ENCODE measurements at places on chromosomes 13 and 19.
A peak's percentile ranks its signal among the peaks of the same experiment; 100 is the strongest.

DNA sequence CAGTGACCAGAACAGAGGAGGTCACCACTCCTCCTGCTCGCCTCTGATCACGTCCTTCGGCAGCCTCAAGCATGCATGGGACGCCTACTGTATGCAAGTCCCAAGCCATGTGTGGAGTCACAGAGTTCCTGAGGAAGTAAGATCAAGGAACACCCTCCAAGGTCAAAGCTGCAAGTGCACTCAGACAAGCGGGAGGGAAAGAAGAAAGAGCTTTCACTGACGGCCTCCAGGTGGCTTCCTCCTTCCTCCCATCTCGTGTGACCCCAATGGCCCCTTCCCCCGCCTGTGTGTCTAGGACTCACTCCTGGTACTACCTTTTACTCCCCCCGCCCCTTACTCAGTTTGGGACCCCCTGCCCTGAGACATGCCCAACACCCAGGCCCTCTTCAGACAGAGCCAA, 6.1 kb downstream of the HAUS8 start:
- DNase-seq, result no peak

DNA sequence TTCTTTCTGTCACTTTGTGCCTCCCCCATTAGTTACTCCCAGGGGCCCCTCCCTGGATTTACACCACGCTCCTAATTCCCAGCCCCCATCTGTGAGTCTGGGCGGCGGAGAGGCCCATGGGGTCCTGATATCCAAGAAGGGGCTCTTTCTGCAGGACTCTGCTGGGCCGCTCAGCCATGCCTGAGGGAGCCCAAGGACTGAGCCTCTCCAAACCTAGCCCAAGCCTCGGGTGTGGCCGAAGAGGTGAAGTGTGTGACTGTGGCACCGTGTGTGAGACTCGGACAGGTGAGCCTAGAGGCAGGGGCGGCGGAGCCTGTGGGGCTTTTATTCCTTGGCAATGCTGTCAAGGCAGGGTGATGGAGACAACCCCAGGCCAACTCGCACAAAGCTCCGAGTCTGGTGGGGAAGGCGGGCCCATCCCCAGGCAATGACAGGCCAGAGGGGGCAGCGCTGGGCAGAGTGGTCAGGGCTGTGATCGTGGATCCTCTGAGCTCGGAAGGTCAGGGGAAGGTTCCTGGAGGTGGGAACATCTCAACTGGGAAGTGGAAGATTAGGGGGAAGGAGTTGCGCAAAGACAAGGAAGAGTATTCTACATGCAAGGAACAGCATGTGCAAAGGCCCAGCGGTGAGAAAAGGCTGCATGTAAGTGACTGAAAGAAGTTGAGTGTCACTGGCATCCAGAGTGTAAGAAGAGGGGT, 1.6 kb downstream of the PLEKHG2 start:
- DNase-seq, result no peak

GRCh38 chr19:33441828-33442227, 68.3 kb downstream of the CEBPG start:
- DNase-seq, result no peak

DNA sequence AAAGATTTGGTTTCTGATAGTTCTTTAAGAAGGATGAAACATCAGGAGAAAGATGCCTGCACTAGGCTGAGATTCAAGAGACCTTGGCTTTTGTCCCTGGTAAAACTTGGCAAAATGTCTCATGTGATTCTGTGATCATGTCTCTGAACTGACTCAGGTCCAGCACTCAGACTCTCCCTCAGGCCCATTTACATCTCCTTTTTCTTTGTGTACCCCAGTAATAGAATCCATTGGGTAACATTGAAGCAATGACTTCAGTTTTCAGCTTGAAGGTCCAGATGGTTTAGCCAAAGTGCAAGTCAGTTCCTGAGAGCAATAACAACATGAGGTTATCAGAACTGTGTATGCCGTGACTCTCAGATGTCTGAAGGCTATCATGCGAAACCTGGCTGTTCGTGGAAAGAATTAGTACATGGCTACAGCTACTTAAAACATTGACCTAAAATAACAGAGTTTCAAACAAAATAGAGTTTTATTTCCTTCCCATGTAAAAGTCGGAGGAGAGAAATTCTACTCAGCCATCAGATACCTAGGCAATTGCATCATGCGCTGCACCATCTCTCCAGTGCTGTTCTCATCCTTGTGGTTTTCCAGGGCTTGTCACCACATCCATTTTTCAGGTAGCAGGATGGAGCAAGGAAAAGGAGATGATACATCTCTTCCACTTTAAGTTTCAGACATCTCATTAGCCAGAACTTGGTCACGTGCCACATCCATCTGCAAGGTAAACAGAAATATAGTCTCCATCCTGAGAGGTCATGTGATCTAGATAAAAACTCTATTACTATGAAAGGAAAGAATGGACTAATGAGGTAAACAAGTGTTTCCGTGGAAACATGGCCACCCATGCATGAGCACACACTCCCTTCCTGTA, 117.3 kb downstream of the POSTN start:
- DNase-seq, result peak; percentile 75

DNA sequence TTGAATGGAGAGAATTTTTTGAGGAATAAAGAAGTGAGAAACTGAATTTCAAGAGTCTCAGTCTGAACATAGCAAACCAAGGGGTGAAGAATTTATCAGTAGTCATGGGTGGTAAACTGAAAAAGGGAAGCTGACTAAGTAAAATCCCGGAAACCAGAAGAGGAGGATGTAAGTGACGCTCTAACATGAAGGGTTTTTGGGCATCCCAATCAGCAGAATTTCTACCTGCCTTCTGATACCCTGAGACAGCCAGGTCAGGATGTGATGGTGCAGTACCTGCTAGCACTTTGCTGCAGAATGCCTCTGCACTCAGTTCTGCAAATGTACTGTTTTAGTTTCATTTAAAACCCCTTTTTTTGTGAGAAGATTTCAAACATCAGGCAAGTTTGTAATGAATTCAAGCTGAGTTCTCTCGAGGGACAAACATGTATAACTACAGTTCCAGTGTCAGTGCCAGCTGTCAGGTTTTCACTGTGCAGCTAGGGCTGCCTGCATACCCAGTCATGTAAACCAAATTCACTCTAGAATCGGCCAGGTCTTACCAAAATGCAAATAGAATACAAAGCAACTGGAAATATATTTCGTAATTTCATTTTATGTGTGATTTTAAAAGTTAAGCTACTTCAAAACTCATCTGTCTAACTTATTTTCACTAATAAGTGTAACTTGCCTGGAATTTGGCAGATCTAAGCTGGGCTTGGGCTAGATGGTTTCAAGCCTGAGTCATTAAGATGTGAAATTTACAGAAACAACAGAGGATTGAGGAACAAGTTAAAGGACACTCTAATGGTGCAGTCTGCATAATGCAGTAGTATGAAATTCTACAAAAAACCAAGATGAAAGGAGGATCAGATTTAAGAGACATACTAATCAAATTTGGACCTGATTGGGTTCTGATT, 13.8 kb downstream of the METTL21C start:
- DNase-seq, result no peak

- DNase-seq, result no peak
These were observed 1.3 kb downstream of the ICAM5 start for GRCh38 chr19:10290876-10291553.

DNA sequence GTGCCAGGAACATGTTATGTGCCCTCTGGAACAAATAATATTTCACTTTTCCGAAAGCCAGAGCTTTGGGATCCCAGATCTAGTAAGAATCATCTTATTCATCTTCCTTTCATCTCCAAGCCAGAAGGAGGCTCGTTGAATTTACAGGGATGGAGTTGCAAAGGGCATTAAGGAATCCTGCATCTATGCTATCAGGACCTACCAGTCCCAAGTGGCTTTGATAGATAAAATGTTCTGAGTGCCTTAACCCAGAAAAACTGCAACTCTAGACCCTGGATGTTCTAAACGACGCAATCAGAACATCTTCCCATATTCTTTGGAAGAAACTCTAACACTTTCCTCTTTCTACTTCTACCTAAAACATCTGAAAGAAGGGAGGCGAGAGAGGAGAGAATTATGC, 9.2 kb upstream of the EDDM13 start:
- no peak for DNase-seq

GRCh38 chr13:113554333-113554700, 30.2 kb upstream of the TFDP1 start:
- DNase-seq, result no peak

GRCh38 chr19:7833225-7834099, 3.4 kb downstream of the EVI5L start:
- DNase-seq, result peak; percentile 82

GRCh38 chr13:59086147-59086546, 1077.6 kb downstream of the DIAPH3 start:
- no peak for DNase-seq

GRCh38 chr19:42284591-42285341, 15.7 kb downstream of the CIC start:
- no peak for DNase-seq

DNA sequence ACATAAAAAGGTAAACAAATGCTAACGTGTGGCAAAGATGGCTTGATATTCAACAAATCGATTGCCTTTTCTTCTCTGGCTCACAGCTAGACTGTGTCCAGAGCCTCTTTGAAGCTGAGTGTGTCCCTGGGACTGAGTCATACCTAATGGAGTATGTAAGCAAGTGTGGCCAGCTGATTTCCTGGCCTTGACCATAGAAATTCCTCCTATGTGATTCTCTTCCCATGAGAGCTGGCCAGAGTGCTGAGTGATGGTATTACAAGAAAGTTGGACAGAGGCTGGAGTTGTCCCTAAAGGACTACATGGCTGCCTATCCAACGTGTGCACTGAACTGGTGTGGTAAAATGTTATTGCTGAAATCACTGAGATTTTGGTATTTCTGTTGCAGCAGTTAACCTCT, 320.1 kb upstream of the SLC10A2 start:
- DNase-seq, result no peak

DNA sequence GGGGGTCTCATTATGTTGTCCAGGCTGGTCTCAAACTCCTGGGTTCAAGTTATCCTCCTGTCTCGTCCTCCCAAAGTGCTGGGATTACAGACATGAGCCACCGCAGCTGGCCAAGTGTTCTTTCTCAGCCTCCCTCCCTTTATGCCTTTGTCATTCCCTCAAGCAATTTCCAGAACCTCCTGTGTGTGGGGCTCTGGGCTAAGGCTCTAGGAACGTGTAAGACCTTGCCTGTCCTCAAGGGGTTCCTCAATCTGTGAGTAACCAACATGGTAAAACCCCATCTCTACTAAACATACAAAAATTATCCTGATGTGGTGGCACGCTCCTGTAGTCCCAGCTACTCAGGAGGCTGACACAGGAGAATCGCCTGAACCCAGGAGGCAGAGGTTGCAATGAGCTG, 15.5 kb upstream of the SPACA4 start:
- DNase-seq, result no peak

DNA sequence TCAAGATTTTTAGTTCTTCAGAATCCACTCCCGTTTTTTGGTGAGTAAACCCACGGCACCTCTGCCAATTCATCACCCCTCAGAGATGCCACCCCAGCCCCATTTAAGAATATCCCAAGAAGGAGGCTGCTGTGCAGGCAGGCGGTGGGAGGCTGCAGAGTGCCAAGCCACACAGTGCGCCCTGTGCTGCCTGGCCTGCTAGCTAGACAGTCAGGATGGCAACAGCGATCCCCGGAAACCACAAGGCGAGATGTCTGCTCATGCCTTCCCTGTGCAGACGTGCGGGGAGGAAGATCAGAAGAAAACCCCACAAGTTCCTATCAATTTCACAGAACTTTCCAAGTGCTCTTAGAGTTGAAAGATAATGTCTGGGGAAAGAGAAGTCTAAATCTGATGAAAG, 64.8 kb upstream of the GPR183 start:
- DNase-seq, result no peak

DNA sequence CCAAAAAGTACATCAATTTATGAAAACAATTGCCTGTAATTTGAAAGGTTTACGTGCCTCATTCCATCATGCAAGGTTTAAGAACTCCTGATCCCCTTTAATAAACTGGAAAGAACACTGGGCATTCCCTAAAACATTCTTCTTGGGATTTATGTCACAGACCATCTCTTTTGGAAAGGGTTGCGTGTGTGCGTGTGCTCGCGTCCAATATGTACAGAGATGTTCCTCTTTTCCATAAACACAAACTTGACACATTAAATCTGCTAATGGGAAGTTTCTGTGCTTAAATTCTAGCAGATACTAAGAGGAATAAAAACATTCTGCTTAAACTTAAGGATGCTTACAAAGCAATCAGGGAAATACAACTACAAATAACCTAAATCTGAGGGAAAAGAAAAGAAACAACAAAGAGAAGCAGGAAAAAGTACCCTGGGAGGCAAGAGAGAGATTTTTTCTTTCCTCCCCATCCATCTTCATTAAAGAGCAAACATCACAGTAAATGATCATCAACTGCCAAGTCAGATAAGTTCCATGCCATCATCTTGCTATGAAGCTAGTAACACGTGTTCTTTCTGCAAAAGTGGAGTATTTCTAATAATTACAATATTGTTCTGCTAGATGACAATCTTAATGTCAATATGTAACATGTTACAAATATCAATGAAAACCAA, 83.7 kb downstream of the STK24 start:
- no peak for DNase-seq

- peak; percentile 38 for DNase-seq
These were observed 8.3 kb downstream of the TNFRSF19 start for GRCh38 chr13:23578411-23579071.

DNA sequence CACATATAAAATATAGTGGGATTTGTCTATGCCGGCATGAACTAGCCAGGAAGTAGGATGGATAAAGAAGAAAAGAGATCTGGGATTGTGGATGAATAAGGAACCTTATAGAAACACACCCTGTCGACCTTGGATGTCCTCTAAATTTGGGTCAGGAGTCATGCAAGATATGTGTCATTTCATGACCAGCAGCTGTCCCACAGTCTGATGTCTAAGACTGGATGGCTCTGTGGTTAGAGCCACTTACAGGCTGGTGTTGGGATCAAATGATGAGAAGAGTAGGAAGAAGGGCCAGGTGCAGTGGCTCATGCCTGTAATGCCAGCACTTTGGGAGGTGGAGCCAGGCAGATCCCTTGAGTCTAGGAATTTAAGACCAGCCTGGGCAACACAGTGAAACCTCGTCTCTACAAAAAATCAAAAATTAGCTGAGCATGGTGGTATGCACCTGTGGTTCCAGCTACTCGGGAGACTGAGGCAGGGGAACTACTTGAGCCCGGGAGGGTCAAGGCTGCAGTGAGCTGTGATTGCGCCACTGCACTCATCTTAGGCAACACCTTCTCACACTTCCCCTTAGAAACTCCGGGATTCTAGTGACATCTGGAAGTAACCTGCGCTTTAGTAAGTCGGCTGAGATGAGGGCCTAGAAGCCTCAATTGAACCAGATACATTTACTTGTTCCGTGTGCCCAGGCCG, 30.8 kb downstream of the TMED1 start:
- DNase-seq, result no peak

- peak; percentile 60 for DNase-seq
These were observed 23.5 kb downstream of the NFIC start for GRCh38 chr19:3389876-3390371.

DNA sequence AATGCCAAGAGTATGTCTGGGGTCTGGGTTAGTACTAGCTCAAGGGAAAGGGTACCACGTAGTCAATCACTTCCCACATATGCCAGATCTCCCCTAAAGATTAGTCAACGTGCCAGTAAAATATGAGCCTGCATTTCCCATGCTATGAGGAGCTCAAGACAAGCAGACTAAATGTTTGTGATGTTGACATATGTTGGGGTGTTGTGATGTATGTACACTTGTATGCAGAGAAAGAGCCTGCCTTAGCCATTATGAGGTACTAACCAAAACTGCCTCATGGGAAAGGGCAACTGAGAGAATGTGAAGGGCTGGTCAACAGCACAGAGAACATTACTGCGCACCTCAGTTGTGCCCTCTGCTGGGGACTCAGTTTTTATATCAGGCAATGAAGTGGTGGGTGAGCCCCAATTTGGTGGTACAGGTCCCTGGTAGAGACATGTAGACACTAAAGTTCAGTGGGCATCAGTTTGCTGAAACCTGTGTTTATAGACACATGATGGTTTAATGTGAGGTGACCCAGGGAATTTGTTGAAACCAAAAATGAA, 287.0 kb downstream of the DCT start:
- DNase-seq, result no peak
